ENCODE measurements at places on chromosomes 6 and 20.

DNA sequence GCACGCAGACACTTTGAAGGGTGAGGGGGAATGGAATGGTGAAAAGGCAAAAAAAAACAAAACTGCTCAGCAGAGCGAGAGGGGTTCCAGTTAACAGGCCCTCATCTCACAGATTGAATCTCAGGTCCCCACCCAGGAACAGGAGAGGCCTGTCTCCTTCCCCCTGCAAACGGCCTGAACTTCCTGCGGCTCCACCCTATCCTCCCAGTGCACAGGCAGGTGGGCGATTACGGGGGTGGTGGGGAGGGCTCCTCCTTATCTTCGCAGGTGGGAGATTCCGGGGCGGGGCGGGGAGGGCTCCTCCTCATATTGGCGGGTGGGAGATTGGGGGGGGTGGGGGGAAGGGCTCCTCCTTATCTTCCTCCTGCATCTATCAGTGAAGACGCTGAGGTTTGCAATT is 129.0 kb downstream of the SOX4 start:
- no peak for DNase-seq

DNA sequence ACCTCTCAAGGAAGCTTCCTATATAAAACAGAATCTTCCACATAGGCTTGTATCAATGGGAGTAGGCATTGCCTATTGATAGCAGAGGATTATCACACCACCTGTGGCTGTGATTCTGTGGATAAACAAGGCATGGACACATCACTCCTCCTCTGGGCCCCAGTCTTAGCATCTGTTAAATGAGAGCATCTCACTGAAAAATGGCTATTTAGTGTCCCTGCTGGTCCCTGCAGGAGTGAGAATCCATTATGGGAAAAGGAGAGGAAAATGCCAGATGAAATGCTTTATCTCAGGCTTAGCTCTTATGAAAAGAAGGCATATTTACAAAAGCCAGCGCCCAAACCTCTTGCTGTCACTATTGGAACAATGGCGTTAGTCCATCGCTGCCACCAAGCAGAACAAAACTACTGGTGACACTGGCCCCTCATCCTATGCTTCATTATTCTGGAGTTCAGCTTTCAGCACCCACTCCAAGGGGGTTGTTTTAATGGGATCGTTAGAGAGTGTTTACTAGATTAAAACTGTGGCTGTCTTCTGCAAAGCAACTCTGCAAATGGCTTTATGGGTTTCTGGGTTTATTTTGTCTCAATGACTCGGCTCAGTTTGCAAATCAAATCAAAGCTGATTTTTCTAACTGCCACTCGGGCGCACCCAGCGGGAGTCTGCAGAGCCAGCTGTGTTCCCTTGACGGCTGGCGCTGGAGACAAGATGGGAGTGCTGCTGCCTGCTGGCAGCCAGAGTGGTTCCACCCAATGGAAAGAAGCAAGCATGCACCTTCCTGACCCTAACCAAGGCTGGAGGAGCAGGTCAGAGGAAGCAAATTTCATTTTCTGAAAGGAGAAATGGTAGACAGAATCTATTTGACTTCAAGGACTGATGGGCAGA is 658.8 kb upstream of the CHD6 start:
- DNase-seq, result no peak

GRCh38 chr6:147046141-147046877 is 157.9 kb upstream of the STXBP5 start:
- no peak for DNase-seq

- DNase-seq, result no peak
Observed at GRCh38 chr6:137870308-137870644, 3.2 kb downstream of the TNFAIP3 start.

DNA sequence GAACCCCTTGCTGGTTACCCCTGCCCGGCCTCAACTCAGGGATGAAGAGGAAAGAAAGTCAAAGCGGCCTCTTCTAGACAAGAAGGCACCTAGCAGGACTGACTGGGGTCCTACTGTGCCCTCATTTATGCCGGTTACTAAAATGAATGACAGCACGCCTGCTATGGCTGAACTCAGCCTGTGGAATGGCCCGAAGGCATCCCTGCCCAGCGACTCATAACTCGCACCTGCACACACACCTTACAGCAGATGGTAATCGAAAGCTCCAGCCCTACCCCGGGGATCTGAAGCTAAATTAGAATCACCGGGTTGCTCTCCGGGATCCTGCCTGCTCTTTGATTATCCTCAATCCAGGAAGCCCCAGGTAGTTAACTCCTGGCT is 747 bp upstream of the TXNDC5 start:
- DNase-seq, result no peak

GRCh38 chr6:107641500-107641941 is 151.6 kb downstream of the SOBP start:
- no peak for DNase-seq

DNA sequence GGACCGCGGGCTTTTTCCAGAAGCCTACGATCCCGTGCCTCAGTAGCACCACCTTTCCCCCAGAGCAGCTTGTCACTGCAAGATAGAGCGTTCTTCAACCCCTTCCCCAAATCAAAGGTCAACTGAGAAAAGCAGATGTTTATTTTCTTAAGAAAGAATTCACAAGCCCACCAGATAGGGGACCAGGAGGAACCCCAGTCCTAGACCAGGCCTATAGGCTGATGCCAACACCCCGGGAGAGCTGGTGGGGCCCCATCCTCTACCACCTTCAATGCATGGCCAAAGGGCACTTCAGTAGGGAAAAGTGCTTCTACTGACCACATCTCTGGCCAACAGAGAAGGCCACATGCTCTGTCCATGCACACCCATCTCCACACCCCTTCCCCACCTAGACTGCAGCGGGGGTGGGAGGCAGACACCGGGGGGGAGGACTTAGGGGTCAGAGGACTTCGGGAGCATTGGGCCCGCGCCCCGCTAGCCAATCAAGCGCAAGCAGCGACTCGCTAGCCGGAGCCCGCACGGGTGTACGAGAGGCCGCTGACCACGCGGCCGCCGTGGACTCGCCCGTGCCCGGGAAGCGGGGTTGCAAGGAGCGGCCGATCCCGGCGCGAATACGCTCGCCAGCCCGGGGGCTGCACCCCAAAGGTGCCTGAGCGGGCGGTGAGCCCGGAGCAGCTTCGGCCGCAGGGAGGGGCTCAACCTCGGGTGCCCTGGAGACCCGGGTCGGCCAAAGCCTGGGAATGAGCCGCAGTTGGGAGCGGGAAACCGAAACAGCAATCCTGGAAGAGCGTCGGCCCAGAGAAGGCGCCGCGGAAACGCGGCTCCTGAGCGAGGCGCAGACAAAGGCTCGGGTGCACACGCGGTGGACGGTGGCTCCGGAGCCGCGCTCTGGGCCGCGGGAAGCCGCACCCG is 2.8 kb downstream of the PDE10A start:
- peak; percentile 34 for DNase-seq
